Stimulated activated CD4-positive, alpha-beta T cell treated with anti-CD3 and anti-CD28 coated beads, TNF-alpha, amount 100 ng/mL, for 4 hours (primary cell): ENCODE measurements at places on chromosomes 3 and 15.

GRCh38 chr3:162998205-162998604 lies 1501.6 kb downstream of the OTOL1 start:
- no peak for DNase-seq

GRCh38 chr3:127273206-127273605 lies 14.6 kb downstream of the PRR20G start:
- no peak for DNase-seq

DNA sequence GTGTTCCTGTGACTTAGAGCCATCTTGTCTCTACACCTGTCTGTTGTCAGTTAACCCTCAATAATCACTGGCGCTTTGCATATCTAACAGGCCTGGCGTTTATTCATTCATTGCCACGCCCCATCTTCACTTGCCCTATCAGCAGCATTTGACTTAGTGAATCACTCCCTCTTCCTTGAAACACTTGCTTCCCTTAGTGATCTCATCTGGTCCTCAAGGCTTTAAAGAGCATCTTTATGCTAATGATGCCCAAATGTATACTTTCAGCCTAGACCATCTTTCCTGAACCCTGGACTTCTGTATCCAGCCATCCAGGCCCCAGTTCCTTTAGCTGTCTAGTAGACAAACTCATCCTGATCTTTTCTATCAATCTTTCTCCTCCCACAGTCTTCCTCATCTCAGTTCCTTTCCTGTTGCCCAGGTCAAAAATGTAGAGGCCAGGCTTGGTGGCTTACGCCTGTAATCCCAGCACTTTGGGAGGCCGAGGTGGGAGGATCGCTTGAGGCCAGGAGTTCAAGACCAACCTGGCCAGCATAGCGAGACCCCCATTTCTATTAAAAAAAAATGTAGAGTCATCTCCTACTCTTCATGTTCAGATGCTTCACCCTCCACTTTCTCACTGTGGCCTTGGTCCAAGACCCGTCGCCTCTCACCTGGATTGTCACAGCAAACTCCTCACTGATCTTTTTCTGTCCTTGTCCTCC lies 1.4 kb upstream of the IGDCC4 start:
- no peak for DNase-seq

GRCh38 chr3:186925826-186926225 lies 4.5 kb upstream of the ST6GAL1 start:
- no peak for DNase-seq

DNA sequence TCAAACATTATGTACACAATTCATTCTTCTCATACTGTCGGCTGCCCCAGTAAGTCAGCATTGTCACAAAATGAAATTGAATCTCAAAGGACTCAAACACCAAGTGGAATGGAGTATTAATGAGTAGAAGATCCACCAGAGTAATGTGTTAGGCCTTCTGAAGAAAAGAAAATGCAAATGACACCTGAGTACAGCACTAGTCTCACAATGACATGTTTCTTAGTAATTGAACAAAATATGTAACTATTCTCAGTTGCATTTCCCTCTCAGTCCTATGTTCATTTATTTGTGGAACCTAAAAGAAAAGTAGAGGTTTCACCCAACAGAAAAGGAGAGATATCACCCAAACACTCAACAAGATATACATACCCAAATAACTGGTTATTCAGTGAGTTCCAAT lies 283.9 kb upstream of the THBS1 start:
- DNase-seq: no peak
